NCI-H1930 (cell line): ENCODE measurements at places on chromosomes 11 and 22.

DNA sequence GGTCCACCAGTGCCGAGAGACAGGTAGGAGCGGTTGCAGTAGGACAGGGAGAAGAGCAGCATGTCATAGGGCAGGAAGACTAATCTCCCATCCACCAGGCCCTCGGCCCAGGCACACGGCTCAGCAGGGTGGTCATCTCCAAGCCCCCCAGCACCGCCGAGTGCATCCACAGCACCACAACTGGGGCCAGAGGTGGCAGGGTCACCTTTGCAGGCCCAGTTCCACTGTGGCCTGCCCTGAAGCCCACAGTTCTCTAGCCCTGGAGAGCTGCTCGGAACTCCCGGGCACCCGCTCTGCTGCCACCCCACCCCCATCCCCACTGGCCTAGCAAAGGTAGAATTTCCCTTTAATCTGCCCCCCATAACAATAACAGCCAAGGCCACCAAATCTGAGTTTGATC is 49.1 kb upstream of the LRRC32 start:
- DNase-seq = no peak

DNA sequence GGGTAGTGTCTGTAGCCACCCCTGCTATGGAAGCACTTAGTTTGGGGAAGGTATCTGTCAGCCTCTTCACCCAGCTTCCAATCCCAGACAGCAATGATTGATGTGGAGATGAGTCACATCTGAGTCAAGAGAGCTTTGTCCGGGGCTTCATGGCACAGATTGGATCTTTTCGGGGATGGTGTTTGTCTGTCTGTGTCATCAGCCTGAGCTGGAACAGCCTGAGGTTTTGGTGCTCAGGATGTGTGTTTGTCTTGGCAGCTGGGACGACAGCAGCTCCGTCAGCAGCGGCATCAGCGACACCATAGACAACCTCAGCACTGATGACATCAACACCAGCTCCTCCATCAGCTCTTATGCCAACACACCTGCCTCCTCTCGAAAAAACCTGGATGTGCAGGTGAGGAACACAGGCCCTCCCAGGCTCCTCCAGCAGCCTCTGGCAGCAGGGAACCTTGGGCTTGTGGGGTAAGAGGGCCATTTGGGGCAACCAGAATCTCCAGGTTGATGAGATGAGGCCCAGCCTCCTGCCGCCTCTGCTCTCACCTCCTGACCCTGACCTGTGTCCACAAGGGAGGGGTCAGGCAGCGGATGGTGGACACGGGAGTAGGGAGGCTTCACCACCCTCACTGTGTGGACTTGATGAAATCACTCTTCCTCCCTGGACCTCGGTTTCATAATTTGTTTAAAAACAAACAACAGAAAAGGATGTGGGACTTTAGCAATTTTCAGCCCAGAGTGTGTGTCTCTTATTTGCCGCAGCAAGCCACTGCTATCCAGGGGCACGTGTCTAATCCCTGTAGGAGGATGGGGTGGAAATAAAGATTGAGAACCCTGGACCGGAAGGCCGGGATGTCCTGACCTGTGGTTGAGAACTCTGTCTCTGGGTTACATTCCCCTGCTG is 124.3 kb downstream of the DBX1 start:
- no peak for DNase-seq

DNA sequence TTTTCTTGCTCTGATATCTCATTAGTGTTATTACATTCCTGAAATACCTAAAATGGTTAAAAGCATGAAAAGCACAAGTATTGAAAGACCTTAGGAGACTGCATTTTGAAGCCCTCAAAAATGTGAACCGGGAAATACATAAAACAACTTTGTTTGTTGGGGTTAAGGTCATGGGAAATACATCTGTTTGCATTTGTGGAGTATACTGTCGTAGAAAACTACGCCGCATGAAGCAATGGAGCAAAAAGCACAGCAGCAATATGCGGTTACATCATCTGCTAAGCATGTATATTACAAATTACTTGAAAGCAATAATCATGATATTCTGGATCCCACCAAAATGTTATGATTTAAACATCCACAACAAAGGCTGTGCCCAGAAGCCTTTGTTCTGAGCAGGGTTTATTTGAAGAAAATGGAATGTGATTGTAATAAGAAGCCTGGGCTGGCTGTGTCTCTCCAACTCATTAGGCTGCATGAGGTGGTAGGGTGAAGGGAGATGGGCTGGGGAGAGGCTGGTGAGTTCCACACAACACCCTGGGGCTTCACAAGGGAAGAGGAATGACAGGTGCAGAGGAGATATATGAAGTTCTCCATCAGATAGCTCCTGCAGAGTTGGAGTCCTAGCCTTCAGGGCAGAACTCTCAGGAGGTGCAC is 64.7 kb upstream of the LIN7C start:
- DNase-seq = no peak

DNA sequence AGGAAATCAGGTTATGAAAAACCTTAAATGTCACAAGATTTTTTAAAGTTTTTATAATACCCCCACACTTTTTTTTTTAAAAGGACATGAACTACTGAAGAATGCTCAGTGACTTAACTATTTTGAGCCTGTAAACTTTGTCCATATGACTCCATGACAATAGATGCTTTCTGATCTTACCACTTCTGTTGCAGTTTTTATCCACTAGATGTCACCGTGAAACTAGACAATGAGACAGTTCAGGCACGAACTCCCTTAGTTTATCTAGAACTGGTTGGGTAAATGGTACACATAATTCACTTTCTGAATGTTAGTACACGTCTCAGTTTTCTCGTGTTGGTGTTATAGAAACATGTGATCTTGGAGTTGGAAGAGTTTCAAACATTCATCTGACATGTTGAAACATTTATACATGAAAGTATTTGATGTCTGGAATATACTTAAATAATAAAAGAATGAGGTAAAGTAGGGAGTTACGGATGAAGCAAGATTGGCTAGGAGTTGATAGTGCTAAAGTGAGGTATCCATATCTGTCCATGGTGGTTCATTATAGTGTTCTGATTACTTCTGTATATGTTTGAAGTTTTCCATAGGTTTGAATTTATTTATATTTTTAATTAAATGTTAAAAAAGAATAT is 8.1 kb downstream of the CCDC15 start:
- peak; percentile 14 for DNase-seq

- DNase-seq = no peak
Observed at GRCh38 chr11:110530900-110531741, 101.4 kb downstream of the FDX1 start.

GRCh38 chr22:29872989-29873388 is 10.0 kb upstream of the MTMR3 start:
- no peak for DNase-seq

GRCh38 chr11:122745111-122745510 is 89.6 kb downstream of the UBASH3B start:
- DNase-seq = no peak

DNA sequence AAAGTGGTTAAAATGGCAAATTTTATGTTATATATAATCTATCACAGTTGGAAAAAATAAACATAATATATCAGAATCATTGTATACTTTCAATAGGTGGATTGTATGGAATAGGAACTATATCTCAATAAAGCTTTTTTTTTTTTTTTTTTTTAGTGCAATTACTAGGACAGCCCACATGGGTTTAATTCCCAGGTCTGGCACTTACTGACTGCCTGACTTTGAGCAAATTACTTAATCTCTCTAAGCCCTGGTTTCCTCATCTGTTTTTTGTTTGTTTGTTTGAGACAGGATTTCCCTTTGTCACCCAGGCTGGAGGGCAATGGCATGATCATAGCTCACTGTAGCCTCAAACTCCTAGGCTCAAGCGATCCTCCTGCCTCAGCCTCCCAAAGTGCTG is 26.1 kb upstream of the BAIAP2L2 start:
- no peak for DNase-seq

DNA sequence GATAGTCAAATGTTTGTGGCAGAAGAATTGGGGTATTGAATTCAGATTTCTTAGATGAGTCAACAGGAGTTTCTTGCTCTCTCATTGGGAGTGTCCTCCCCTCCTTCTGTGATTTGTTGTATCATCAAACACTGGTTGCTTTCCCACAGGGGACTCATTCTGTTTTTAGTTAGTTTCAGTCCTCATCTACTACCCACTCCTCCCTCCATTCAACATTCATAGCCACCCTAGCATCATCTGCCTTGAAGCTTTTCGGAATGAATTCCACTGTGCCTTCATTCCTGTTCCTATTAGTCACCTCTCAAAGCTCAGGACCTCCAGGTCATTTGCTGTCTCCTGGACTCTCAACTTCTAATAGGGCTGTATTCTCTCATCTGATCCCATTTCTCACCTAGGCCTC is 31.5 kb upstream of the RAB38 start:
- no peak for DNase-seq

DNA sequence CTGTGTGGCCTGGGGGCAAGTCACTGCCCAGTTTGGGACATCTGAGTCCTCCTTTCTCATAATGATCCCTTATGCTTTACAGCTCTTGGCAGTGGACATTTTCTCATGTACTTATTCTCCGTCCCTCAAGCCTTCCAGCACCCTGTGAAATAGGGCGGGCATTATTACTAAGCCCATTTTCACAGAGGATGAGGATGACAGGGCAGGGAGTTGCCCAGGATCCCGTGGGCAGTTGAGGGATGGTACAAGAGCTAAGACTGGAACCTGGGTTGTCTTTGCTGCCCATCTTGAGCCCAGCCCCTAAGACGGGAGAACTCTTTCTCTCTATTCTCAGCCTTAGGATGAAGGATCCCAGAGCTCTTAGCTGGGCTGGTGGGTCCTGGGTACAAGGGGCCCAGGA is 11.2 kb downstream of the CD82 start:
- DNase-seq = no peak

DNA sequence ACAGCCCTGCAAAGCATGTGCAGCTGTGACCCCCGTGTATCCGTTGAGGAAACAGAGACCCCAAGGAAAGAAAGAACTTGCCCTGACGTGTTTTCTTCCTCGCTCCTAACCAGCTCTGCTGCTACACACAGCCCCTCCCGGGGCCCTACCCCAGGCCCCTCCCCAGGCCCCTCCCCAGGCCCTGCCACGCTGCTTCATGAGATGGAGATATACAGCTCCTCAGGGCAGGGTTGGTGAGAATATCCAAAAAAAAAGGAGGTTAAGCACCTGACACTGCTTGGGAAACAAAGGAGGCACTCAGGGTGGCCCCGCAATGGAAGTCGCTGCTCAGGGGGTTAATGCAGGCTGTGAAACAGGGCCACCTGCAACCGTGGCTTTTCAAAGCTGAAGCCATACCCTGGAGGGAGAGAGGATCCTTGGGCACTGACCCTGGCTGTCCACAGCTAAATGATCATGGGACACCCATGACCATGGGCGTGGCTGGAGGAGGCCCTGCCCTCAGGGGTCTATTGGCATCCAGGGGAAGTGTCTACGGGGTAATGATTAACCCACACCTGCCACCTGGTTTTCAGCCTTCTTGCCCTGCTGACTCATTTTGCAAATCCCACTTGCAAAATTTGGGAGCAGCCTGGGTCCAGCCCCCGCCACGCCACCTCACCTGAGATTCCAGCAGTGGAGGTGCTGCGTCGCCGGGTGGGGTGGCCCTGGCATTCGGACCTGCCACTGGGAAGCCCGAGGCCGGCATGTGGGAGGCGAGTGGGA is 112.1 kb upstream of the ANO1 start:
- DNase-seq = no peak

- DNase-seq = no peak
Observed at GRCh38 chr11:64919627-64920026, 2.6 kb upstream of the ATG2A start.

GRCh38 chr11:111733611-111734088 is 32.5 kb downstream of the PPP2R1B start:
- DNase-seq = no peak

DNA sequence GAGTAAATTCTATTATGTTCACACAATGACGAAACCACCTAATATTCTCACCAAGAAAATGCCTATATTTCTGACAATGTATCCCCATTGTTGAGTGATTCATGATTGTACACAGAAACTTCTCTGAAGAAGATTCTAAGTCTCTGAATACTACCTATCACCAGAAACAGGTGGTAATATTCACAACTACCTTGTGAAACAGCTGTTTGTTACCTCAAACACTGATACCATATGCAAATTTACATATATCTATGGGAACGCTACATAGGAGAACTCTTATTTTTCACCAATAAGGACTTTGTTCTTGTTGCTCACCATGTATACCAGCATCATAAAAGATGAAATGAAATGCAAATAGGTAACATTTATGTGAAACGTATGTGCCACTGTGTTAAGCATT is 59.3 kb downstream of the PDGFD start:
- no peak for DNase-seq

DNA sequence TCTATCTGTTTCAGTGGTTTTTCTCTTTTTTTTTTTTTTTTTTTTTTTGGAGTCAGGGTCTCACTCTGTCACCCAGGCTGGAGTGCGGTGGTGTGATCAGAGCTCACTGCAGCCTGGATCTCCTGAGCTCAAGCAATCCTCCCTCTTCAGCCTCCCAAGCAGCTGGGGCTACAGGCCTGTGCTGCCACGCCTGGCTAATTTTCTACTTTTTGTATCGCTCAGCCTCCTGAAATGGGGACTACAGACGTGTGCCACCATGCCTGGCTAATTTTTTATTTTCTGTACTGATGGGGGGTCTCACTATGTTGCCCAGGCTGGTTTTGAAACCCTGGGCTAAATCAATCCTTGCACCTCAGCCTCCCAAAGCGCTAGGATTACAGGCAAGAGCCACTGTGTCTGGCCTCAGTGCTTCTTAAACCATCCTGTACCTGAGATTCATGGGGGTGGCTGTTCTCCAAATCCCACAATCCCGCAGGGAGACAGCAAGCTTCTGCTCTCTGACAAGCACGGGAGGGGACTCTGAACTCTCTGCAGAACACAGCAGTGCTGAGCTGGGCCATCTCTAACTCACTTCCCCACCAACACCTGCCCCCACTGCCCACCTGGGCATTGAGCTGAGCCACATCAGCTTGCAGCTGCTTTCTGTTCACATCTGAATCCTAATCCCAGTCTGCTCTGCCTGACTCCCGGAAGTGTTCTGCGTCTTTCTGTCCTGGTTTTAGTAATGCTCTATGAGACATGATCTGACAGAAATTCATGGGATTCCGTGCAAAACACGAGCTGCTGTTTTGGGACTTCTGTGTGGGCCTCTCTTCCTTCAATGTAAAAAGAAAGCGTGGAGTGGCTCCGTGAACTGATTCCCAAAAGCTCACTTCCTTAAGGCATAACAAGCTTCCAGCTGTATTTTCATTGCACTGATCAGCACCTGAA is 400.0 kb downstream of the LARGE1 start:
- no peak for DNase-seq

GRCh38 chr11:95576146-95576845 is 213.3 kb downstream of the FAM76B start:
- no peak for DNase-seq

DNA sequence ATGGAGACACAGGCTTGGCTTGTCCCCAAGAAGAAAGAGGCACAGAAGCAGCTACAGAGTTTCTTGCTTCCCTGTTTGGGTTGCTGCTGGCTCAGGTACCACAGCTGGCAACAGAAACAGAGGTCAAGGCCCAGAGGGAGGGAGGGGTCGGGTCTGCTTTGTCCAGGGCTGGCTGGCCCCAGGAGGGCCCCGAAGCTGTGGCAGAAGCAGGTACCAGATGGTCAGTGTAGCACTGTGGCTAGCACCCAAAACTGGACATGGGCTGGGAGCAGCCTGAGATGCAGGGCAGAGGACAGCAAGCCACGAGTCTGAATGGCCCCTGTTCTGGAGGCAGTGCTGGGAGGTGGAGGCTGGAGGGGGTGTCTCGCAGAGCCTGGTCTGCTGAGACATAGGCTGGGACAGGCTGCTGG is 52.3 kb upstream of the CCDC188 start:
- no peak for DNase-seq

- no peak for DNase-seq
Observed at GRCh38 chr11:43072096-43072495, 239.7 kb upstream of the API5 start.
